ENCODE measurements at places on chromosomes 2 and 18.

DNA sequence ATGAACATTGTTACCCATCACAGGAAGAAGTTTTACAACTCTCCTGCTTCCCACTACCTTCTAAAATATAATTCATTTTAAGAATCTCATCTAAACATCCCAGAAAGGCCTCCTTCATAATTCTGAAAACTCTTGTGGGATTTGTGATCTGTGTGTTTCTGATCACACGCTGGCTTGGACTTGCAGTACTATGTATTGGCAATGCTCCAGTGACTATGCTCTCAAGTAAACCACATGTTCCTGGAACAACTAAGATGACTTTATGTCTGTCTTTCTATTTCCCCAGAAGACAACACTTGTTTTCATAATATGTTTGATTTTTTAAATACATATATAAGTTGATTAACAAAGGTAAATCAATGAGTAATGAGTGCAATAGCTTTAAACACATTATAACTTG lies 376.6 kb upstream of the NETO1 start:
- DNase-seq, result no peak

GRCh38 chr2:10289352-10289751 lies 13.4 kb upstream of the HPCAL1 start:
- no peak for DNase-seq

- no peak for DNase-seq
Observed at GRCh38 chr2:74755386-74755785, 78.5 kb upstream of the HK2 start.

- no peak for DNase-seq
Observed at GRCh38 chr2:218224186-218224585, 7.2 kb downstream of the ARPC2 start.

DNA sequence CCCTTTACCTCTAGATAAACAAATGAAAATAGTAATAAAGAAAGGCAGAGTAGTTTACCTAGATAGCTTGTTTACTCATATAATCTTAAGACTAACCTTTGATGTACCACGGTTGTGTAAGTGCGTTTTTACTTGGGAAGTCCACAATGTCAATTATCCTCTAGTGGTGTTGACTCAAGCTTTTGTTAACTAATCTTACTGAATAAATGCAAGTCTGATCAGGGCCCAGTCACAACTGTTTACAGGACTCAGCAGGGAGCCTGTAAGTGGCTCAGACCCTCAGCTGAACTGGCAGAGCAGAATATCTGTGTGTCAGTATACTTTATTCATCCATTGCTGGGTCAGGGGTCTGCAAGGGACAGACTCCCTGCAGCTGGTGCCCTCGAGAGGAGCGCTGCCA lies 98.1 kb upstream of the ACAA2 start:
- DNase-seq, result no peak

DNA sequence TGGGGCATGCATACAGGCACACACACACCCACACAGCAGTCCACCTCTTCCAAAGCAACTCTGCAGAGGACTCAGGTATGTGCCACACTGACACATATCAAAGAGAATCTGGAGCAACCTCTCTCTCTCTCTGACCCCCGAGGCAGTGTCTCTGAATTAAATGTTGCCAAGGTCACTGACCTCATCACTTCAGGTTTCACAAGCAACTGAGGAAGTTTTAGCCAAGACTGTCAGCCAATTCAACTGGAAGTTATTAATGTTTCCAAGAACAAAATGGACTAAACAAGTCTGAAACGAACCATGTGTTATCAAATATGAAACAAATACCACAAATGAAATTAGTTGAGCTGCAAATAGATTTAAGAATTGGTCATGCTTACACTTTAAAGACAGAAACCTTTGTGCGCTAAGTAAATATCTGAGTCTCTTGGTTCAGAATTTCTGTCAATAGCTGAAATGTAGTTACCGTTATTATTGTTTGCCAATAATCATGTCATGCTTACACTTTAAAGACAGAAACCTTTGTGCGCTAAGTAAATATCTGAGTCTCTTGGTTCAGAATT lies 86.1 kb downstream of the SLC25A12 start:
- DNase-seq, result no peak

GRCh38 chr2:100588071-100588786 lies 25.4 kb downstream of the PDCL3 start:
- DNase-seq, result no peak

- DNase-seq, result no peak
Observed at GRCh38 chr2:10009811-10010781, 33.3 kb upstream of the KLF11 start.

DNA sequence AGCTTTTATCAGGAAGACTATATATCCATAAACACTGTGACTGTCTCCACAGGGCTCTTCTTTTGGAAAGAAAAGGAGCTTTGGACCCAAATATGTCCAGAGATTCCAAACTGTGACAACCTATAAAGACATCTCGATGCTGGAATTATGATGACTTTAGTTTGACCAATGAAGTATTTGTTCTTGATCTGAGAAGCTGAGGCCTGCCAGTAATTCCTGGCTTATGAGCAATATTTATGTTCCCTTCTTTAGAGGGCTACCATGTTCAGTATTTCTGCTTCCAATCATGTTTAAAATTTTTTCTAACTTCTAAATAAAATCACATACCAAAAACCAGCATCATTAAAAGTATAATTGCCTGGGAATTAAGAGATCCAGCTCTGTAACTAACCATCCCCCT lies 41.1 kb downstream of the FEZ2 start:
- DNase-seq, result no peak

DNA sequence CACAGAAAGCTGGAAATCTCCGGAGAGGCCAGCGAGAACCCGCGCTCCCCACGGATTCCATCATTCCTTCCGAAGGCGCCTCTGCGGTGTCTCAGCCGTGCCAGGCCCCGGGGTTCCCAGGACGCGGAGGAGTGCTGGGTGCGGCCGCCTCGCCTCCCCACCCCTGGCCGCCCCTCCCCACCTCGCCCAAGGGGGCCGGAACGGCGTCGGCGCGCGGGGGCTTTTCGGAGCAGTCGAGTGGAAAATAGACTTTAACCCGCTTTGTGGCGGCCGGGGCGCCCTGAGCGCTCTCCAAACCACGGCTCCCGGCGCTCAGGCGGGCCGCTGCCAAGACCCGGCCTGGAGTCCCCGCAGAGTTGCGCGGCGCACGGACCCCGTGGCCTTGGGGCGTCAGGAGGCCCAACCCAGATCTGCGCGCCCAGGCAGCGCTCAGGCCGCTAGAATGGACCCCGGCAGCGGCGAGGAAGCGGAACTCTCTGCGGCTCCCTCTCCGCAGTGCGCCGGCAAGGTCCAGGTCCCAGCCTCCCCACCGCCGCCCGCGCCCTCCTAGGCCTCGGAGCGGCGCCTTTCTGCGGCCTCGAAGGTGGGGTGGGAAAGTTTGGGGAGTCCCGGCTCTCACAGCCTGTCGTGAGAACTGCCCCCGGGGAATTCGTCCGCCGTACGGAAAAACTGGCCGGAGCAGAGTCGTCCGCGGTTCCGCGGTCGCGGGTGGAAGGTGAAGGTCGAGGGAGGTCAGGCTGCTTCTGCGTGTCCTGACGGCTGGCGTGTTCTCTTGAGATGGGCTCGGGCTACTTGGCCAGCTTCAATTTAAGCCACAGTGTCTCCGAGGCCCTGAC lies 1.2 kb upstream of the EMX1 start:
- no peak for DNase-seq

- DNase-seq, result no peak
Observed at GRCh38 chr2:58140508-58141072, 94.0 kb downstream of the VRK2 start.

- DNase-seq, result no peak
Observed at GRCh38 chr2:15747603-15748471, 156.2 kb downstream of the DDX1 start.

DNA sequence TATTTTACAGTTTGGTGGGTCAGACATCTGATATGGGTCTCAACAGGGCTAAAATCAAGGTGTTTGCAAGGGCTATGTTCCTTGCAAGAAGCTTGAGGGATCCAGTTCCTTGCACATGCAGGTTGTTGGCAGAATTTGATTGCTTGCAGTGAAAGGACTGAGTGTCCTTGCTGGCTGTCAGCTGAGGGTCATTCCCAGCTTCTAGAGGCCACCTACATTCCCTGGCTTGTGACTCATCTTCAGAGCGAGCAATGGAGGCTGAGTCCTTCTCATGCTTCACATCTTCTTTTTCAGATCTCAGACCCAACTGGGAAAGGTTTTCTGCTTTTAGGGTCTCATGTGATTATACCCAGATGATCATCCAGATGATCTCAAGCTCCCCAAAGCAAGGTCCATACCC lies 12.4 kb downstream of the MEX3C start:
- no peak for DNase-seq

DNA sequence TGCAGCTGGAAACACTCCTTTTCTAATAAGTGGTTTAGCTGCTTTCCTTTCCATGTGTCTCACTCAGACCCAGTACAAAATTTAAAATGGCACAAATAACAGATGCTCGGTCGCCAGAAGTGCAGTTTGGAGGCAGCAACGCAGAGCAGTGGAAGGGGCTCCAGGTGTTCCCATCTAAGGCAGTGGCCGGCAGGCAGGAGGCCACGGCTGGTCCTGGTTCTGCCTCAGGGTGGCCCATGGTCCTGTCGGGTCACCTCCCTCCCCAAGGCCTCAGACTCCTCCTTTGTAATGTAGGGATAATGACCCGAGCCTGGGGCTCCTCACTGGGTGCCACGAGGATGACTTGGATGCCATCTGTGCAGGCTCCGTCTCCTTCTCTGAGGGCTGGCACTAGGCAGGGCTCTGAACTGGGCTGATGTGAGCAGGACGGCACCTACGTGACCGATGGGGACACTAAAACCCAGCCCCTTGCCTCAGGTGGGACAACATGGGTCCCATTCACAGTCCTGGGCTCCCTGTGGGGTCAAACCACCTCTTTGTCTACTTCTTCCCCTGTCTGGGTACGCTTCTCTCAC lies 80.9 kb upstream of the SLC66A3 start:
- no peak for DNase-seq

- DNase-seq, result peak; percentile 91
Observed at GRCh38 chr2:172436889-172437288, 9.5 kb downstream of the ITGA6 start.

- no peak for DNase-seq
Observed at GRCh38 chr2:34365932-34366331, 766.8 kb upstream of the FAM98A start.

GRCh38 chr2:57434972-57435371 lies 611.6 kb upstream of the VRK2 start:
- no peak for DNase-seq

DNA sequence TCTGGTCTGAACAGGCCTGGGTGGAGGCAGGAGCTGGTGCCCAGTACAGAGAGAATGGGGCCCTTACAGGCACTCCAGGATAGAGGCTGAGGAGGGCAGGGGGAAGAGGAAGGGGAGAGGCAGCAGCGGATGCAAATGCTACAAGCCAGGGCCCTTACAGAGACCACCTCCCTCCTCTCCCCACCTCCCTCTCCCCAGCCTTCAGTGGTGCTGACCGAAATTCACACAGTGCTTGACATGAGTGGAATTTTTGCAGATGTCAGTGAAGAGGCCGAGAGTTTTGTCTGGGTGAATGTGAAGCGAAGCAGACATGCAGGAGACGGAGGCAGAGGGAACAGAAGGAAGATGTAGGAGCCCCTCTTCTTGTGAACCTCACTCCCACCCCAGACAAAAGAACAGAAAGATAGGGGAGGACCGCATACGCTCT lies 31.9 kb downstream of the CIB4 start:
- no peak for DNase-seq

Measured in keratinocyte (primary cell).